Type B pancreatic cell (in vitro differentiated cells): ENCODE measurements at places on chromosomes 4 and X.

GRCh38 chr4:15779306-15779705 lies 1.2 kb downstream of the CD38 start:
- DNase-seq, result no peak

DNA sequence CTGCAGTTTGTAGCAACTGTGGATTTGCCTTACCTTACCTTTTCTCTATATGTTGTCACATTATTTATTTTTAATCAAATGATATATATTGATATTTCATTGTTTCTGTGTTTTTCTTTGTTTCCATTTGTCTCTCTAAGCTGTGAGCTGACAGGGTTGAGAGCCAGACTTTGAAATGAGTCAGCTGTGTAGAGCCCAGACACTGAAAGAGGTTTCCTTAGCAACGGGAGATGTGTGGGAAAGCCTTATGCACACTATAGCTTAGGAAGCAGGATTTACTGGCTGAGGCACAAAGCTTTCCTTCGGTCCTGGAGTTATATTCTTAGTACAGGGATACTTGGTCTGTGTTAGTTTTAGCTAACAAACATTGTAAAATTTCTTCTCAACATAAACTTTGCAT lies 192.2 kb downstream of the FGF13 start:
- no peak for DNase-seq

- DNase-seq, result no peak
Measured at GRCh38 chr4:162131256-162131655, 32.5 kb downstream of the FSTL5 start.

DNA sequence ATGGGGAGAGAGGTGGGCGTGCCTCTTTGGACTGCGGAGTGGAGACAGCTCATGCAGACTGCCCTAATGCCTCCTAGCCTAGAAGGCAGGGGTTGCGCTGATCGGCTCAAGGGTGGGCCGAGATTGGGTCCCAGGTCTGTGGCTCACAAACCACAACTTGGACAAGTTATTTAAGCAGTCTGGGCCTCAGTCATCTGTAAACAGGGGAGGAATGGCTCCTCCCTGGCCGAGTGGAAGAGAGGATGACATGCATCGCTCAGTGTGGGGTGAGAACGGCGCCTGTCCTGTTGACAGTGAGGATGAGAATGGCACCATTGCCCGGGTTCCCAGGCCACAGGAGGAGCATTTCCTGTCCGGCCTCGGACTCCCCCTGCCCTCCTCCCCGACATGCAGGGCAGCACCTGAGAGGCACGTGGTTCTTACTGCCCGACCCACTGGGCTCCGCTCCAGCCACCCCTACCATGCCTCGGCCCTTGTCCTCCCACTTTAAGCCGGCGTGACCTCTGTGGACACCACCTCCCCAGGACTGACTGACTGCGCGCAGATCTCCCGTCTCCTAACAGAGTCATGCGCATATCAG lies 40.3 kb upstream of the GRPEL1 start:
- no peak for DNase-seq

- no peak for DNase-seq
Measured at GRCh38 chrX:34839451-34839850, 103.1 kb upstream of the FAM47B start.

DNA sequence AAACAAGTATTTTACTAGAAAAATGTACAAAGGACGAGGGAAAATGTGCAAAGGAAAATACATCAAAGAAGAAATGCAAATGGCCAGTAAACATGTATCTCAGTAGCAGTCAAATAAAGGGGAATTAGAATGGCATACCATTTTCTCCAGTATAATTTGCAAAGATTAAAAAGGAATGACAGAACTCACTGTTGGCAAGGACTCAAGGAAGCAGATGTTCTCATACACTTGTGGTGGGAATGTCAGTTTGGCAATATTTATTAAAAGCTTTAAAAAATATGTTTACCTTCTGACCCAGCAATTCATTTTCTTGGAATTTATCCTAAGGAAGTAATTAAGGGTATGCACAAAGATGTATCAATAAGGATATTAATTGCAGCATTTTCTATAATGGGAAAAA lies 7.6 kb downstream of the CLCN5 start:
- DNase-seq, result no peak

GRCh38 chr4:43331226-43332051 lies 438.9 kb downstream of the GRXCR1 start:
- no peak for DNase-seq

- no peak for DNase-seq
Measured at GRCh38 chrX:37409278-37409677, 60.1 kb downstream of the PRRG1 start.
